ENCODE measurements at places on chromosomes 3 and 15.

GRCh38 chr3:68972358-68972979 is 40.1 kb upstream of the TAFA4 start:
- DNase-seq = peak; percentile 85

DNA sequence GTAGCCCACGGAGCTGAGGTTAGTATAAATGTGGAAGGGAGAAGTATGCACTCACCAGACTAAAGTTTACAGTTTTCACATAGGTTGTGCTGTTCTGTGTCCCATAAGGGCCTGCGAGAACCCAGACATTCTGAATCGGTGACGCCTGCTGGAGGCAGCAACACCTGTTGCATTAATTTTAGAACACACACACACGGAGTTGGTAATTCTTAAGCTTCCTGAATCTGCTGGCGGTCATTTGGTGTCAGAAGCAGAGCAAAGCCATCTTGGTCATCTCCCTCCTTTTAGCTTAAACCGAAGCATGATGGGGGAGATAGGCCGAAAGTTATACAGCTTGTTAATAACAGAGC is 41.1 kb upstream of the AP3B2 start:
- DNase-seq = no peak

GRCh38 chr3:14216257-14217048 is 37.8 kb downstream of the LSM3 start:
- DNase-seq = peak; percentile 94

DNA sequence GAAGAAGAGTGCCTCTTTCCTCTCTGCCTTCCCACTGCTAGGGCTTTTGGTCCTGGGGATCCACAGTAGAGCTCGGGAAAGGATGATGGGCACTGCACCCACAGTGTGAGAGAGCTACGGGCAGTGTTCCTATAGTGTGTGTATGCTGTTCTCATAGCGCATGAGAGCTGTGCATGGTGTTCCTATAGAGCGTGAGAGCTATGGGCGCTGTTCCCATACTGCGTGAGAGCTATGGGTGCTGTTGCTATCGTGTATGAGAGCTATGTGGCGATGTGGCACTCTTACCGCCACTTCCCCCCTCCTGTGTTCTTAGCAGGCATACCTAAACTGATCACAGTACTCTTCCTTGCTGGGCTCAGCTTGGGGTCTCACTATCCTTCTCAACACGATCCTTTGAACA is 213.5 kb downstream of the EDEM1 start:
- DNase-seq = peak; percentile 83
